ENCODE measurements at places on chromosomes 2 and 18.

DNA sequence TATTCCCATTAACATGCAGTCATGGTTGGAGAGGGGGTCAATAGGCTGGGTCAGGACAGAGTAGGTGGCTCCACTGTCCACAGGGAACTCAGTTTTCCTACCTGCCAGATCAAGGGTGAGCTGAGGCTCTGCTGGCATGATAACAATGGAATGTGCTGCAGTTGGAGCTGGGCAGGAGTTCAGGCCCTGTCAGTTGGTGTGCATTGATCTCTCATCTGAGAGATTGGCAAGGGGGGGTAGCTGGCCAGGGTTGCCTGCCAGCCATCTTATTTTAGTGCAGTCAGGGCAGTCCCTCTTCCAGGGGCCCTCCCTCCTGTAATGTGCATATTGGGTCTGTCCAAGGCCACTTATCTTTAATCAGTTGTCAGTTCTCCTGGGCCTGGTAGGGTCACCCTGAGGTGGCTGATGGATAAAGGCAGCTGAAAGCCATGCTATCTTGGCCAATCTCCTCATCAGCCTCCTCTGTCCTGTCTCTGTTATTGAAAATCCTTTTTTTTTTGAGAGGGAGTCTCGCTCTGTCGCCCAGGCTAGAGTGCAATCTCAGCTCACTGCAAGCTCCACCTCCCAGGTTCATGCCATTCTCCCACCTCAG is 38.1 kb upstream of the CCBE1 start:
- no peak for DNase-seq

GRCh38 chr18:47422524-47422923 is 171.1 kb upstream of the SKOR2 start:
- no peak for DNase-seq

DNA sequence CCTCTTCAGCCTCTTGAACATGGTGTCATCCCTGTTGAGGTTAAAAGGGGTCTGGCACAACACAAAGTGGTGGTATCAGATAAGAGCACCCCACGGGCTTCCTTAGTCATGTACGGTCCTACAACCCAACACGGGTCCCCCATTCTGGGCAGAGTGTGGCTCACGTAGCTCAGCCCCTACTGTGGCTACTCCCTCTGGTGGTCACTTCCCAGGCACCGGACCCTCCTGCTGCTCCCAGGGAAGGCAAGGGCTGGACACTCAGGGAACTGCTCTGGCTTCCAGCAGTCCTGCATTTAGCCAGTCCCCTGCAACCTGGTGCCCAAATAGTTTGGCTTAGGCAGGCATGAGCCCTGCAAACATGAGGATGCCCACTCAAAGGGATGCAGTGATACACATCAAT is 58.6 kb downstream of the GALNT14 start:
- no peak for DNase-seq

GRCh38 chr2:168120310-168120709 is 127.1 kb downstream of the STK39 start:
- DNase-seq: no peak

DNA sequence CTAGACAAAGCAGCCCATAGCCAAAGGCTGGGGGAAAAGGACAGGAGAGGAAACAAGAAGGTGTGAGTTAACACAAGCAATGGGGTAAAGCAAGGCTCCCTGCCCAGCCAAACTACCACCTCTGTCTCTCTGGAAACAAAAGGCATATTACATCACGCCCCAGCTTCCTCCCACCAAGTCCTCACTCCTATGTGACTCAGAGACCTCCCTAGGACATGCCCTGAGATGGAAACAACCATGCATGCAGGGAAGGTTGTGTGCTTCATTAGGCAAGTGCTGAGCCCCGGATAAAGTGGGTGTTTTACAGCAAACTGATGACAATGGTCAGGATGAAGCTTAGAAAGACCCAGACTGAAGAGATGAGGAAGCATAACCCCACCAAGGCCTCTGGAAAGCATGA is 9.0 kb upstream of the ATRAID start:
- DNase-seq: no peak

GRCh38 chr2:7816944-7817343 is 864.9 kb upstream of the ID2 start:
- DNase-seq: no peak

GRCh38 chr2:108385411-108386071 is 7.8 kb downstream of the SULT1C4 start:
- no peak for DNase-seq

DNA sequence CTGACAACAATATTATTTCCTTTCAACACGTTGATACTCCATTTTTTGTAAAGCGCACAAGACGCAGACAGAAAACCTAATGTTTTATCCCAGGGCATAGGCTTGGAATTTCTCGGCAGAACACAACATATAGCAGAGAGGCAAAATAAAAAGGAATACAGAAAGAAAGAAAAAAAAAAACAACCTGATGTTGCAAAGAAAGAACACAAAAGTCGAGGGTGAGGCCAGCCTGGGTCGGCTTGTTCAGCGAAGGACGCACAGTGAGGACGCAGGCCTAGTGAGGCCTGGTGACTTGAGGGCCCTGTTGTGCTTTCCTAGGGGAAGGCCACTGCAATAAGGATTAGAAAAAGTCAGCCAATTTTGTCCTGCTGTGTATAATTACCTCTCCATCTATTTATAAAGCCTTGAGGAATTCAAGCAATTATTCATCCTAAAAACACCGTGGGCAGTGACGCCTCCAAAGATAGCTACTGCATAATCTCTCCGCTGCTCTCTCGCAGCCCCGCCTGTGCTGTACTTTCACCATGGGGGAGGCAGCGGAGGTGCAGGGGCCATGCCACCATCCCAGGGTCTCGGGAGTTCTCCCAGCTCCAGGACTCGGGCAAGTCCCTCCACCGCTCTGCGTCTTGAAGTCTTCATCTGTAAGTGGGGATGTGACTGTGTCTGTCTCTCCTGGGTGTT is 61.9 kb upstream of the SH3RF3 start:
- no peak for DNase-seq

DNA sequence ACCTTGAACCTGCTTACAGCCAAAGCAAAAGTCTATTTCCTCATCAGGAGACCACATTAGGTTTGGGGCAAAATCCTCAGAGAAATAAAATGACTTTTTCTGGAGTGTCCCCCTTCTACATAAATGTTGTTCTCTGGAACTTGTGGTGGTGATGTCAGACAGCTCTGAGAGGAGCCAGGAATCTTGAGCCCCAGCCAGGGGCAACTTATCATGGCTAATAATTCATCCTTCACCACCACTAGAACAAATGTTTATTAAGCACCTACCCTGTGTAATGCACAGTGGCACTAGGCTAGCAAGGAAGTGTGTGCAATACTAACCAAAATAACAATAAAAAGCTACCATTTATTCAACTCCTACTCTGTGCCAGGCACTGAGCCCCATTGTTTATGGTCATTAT is 9.0 kb upstream of the BMP10 start:
- no peak for DNase-seq

DNA sequence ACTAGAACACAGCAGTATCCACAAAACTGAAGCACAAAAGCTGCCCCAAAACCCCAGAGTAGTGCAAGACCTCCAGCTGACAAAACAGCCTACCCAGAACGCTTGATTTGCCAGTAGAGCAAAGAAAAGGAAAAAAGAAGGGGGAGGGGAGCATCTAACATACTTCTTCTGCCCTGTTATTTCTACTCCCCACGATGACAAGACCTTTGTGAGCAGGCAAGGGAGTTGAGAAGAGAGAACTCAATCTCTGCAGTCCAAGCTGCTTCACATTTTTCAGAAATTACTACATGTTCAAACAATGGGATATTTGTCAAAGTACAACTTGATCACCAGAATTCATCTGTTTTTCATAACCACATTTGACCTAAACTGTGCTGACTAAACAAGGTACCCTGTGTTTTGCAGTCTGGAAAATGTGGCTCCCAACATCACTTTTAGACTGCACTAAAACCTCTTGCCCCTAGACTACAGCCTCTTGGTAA is 286.7 kb downstream of the EXOC6B start:
- DNase-seq: no peak

DNA sequence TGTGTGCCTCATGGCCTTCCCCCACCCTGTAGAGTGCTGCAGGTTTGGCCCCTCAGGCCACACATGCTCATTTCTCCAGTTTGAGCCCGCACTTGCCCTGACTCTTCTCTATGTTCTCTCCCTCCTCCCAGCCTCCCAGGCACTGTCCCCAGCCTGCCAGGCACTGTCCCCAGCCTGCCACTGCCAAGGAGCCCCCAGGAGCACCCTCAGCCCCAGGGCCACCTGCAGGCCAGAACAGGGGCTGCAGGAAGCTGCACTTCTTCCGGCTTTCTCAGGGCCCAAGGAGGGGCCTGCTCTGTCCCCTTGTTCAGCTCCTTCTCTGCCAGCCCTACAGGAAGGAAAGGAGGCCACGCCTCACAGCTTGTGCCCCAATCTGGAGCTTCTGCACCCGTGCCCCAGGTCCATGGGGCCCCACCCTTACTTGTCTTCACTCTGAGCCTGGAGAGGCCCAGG is 31.6 kb downstream of the CYP26B1 start:
- DNase-seq: no peak

DNA sequence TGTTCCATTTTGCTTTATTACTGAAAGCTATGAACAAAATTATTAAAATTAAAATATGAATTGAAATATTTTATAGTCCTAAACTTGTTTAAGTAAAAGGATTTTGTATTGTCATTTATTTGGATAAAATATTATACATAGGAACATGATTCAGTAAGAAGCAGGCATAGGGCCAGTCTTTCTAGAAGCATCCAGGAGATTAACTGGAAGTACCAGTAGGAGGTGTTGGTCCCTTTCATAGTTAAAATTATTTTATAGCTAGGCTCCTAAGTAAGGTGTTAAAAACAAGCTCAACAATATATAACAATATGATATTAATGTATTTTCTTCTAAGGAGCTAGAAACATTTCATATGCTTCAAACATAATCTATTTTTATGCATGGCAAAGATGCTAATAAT is 43.7 kb downstream of the FIGN start:
- no peak for DNase-seq

DNA sequence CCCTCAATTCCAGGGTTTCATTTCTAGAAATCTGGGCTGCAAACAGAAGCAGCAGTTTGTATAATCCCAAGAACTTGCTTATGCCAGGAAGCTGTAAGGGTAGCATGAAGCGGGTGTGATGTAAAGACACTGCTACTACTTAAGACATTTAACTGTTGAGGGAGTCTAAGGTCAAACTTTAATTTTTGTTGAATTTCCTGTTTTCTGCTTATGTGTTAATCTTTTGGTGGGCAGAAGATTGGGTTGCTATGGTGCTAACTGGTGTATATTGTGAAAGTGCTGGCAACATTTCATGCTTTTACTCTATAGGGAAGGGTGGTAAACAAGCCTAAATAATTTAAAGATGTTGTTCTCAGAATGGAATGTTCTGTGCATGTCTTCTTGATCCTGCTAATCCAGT is 2.7 kb downstream of the NCOA1 start:
- DNase-seq: no peak

- DNase-seq: no peak
These were observed 128.7 kb downstream of the MAP3K20 start for GRCh38 chr2:173204316-173204715.

- DNase-seq: no peak
These were observed 43.2 kb upstream of the TMEM182 start for GRCh38 chr2:102718387-102719316.

DNA sequence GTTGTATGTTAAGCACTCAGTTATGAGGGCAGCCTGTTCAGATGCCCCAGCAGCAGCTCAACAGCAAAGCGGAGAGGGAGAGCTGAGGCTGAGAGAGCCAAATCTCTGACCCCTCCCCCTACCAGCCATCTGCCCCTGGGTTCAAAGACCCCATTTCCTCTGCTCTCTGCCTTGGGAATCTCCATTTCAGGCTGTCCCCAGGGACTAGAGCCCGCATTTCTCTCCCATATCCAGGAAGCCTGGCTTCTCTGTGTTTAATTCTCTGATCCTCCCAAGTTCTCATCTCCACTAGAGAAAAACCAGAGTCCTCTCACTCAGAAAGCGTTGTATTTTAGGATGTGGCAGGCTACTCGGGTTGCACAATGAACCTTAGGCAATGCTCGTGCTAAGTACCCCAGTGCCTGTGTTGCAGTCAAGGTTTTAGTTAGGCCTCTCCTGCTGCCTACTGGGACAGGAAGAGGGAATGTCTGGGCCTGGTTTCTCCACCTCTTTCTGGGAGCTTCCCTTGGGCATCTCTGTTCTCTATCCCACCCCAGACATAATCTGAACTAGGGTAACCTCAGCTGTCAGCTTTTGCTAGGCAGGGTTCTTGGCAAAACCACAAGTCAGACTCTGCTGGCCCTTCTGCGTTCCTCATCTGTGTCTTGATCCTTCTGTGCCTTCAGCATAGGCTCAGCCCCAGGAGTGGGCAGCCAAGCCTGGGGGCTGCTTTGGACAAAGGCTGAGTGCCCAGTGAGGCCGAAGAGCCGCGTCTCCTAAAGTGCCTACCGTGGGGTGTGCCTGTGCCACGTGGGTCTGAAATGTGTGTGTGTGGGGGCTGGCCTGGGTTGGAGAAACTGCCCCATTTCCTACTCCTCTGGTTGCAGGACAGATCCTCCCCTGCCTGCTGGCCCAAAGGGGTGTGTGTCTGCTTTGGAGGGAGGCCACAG is 96.8 kb downstream of the STPG4 start:
- DNase-seq: no peak

DNA sequence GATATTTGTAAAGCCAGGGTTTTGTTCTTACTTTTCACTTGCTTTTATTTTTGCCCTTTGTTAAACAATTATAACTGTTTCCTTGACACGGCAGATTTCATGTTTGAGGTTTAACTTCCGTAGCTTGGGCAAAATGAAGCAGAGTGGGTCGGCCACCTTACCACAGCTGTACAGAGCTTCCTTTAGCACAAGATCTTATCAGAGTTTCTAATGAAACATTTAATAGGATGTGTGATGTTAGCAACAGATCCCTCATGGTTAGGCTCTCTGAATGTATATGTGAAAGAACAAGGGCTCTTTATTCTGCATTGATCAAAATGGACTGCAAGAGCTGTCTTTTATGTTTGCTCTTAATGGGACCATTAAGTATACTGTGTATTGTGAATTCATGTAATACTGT is 22.3 kb downstream of the RNF125 start:
- DNase-seq: no peak

- DNase-seq: no peak
These were observed 417.7 kb upstream of the SLC14A2 start for GRCh38 chr18:45197526-45197970.

- DNase-seq: no peak
These were observed 90.7 kb upstream of the TNP1 start for GRCh38 chr2:216950547-216950946.

- DNase-seq: peak; percentile 30
These were observed 96.2 kb upstream of the SNTG2 start for GRCh38 chr2:854460-854859.

GRCh38 chr18:63063171-63063570 is 256.4 kb downstream of the BCL2 start:
- DNase-seq: no peak

DNA sequence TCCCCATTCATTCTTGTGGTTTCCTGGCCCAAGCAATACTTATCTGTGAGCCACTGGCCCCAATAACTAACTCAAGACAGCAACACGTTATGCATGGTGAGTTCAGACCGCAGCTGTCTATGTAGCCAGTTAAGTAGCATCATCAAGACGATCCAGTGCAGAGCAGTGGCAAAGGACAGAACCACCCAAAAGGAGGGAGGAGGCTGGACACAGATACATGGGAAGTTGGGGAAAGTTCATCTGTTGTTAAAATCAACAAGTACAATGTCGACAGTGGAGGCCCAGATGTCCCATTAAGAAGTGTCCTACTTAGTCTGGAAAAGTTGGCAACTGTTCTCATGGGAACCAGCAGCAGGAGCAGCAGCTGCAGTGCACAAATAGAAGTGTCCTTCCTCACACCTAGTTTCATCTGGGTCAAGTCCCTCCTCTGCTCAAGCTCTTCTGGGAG is 106.9 kb upstream of the THOC1 start:
- no peak for DNase-seq

GRCh38 chr18:45828917-45829811 is 3.7 kb downstream of the SIGLEC15 start:
- DNase-seq: no peak
